ENCODE measurements at places on chromosomes 5 and 9.

GRCh38 chr5:42520957-42521356, 97.7 kb downstream of the GHR start:
- DNase-seq = no peak

GRCh38 chr9:133162861-133163503, 732 bp downstream of the GBGT1 start:
- DNase-seq = no peak

DNA sequence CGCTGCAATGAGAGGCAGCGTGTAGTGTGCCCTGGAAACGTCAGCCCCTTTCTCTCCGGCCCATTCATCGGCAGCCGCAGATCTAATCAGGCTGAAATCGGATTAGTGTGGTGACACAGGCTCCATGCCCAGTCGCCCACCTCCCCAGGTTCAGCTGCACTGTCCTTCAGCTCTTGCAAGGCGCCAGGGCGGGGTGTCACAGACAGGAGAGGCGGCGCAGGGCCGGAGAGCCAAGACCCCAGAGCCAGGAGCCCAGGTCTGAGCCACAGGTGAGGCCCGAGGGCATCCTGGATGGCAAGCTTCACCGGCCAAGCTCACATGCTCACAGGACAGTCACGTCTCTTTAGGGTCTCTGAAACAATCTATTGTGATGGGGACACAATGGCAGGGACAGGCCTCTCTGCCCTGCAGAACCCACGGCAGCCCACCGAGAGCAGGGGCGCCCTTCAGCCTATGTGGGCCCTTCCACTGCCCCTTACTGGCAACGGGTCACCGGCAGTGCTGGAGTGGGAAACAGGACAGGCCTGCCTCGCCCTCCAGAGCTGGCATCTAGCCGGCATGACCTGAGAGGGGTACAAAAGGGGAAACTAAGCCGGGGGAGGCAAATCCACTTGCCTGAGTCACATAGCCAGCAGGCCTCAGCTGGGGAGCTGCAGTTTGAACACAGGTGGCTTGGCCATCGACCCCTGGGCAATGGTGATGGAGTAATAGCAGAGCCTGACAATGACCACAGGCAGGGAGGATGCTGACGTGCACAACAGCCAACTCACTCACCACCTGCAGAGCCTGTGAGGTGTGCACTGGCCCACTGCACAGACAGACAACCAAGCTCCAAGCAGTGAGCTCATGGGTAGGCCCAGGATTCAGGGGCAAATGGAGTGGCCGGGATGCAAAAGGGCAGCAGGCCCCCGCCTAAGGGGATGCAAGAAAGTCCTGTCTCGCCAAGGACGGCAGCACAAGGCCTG, 48.1 kb downstream of the VAV2 start:
- DNase-seq = no peak

- DNase-seq = no peak
Measured at GRCh38 chr9:93954434-93955061, 607 bp downstream of the BARX1 start.

DNA sequence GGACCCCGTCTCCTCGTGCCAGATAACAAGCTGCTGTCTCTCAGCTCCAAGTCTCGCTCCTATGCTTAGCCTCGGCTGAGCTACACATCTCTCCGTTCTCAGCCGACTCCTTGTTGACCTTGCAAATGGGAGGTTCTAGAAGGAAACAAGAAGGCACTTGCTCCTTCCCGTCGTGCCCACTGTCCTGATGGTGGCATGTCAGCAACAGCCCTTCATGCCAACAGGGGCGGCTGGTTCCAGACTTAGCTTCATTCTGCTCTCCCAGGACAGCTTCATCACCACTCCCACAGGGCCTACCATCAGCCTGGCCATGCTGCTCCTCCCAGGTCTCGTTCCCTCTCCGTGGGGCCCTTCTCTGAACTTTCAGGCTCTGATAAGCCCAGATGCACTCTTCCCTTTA, 13.0 kb upstream of the RASGEF1C start:
- no peak for DNase-seq

GRCh38 chr5:90962481-90962880, 403.9 kb downstream of the ADGRV1 start:
- no peak for DNase-seq

DNA sequence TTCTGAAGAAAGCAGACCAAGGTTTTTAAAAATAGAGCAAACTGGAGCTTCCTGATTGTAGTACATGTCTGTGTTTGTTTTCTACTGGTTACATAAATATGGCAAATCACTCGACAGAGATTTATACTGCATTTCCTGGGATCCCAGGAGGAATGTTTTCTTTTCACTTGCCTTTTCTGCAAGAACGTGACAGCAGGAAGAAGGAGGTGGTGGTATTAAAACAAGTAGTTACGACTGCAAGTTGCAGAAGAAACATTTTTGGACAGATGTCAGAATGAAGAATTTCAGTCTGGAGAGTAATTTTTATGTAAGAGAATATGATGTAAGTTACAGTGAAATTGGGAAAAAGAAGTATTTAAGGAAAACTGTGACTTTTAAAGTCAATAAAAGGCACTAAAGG, 253.7 kb upstream of the NFIL3 start:
- no peak for DNase-seq

- DNase-seq = no peak
Measured at GRCh38 chr5:141476132-141476911, 556 bp downstream of the PCDHGC3 start.
